ENCODE measurements at places on chromosomes 12 and 14. TPM values are rescaled to one million over a fixed set of nuclear protein-coding genes. Genes with fewer than 3 reads are reported as not detected.

DNA sequence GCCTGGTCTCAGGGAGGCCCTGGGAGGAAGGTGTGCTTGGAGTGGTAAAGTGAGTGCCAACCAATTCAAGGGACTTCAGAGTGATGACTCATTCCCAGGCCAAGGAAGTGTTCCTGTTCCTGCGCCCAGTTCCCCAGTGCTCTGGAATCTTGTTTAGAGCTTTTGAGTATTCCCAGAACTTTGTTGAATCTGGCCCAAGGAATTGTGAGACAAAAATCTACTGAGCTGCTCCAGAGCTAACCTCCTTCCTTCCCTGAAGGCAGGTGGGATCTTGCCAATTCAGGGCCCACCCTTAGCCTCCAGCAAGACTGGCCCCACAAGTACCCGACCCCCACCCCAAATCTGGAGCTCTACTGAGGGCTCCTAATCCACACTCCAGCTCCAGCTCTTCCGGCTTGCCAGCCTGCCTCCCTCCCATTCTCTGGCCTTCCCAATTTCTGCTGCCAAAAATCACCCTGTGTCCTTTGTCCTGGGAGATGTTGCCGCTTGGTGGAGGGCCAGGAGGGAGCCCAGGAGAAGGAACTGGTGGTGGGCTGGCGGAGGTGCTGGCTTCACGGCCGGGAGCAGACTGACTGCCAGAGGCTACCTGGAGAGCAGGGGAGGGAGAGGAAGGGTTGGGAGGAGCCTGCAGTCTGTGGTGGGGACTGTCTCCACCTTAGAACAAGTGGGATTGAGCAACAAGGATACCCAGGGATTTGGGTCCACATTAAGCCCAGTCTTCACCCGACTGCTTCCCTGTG lies 2.0 kb upstream of the ATN1 start:
- peaks cover 10% of the 10 kb centered on the region for H3K4me1 ChIP-seq
- no peak overlapping the region for H3K4me3 ChIP-seq
- H3K27ac ChIP-seq: no peak overlapping the region
- H3K36me3 ChIP-seq: peaks cover 13% of the 10 kb centered on the region
- H3K27me3 ChIP-seq: no peaks in the 10 kb centered on the region

Gene WBP11
- 80.6 TPM for total RNA-seq

DNA sequence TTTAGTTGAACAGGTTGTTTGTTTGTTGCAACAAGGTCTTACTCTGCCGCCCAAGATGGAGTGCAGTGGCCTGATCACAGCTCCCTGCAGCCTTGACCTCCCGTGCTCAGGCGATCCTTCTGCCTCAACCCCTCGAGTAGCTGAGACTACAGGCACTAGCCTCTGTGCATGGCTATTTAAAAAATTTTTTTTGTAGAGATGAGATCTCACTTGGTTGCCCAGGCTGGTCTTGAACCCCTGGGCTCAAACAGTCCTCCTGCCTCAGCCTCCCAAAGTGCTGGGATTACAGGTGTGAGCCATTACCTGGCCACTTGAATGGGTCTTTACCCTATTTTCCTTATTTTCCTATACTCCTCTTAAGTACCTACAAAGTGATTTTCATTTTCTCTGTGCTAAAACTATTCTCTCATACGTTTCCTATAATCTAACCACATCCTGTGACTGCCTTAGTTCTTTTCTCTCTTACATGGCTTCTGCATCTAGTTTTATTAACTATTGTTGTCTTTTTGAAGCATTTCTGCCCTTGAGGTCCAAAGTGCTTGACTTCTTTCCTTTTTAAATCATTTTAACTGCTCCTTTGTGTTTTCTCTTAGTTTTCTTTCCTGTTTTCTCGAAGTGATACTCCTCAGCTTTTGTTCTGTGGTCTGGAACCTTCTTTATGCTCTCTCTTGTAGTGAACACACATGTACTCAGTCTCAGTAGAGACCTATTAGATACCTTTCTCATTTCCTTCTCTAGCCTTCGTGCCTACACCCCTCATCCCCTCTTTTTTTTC lies 14.1 kb downstream of the GPX2 start:
- peaks cover 71% of the 10 kb centered on the region for H3K36me3 ChIP-seq
- peaks cover 38% of the 10 kb centered on the region for H3K4me1 ChIP-seq

- H3K36me3 ChIP-seq: no peaks in the 10 kb centered on the region
- no peak overlapping the region for H3K27ac ChIP-seq
- DNase-seq: no peak
- H3K4me1 ChIP-seq: peaks cover 14% of the 10 kb centered on the region
Observed at GRCh38 chr12:49779581-49779980, 38.2 kb downstream of the TMBIM6 start.

DNA sequence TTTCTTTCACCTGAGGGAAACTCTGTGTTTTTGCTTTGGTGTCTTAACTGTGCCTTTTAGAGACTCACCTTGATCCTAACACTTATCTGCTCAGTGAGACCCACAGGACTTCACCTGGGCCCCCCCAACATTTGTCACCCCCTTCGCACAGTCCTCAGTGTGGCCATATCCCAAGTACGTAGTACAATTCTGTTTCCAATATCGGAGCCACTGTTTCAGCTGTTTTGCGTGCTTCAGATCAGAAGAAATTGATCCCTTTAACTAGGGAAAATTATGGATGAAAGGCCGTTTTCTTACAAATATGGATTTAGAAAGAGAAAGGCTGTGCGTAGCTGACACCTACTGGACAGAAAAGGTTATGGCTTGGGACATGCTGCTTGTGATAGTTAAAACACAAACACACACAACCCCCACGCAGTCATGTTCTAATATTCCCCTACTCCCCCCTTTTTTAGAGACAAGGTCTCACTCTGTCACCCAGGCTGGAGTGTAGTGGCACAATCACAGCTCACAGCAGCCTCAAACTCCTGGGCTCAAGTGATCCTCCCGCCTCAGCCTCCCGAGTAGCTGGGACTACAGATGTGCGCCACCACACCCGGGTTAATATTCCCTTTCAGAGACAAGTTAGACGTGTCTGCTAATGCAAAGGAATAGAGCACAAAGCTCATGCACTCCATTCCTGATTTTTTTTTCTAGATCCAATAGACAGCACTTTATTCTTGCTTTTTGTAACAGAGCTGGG lies 3.6 kb upstream of the SLC7A8 start:
- no peaks in the 10 kb centered on the region for H3K36me3 ChIP-seq
- DNase-seq: peak; percentile 12
- H3K27me3 ChIP-seq: peaks cover 8% of the 10 kb centered on the region

DNA sequence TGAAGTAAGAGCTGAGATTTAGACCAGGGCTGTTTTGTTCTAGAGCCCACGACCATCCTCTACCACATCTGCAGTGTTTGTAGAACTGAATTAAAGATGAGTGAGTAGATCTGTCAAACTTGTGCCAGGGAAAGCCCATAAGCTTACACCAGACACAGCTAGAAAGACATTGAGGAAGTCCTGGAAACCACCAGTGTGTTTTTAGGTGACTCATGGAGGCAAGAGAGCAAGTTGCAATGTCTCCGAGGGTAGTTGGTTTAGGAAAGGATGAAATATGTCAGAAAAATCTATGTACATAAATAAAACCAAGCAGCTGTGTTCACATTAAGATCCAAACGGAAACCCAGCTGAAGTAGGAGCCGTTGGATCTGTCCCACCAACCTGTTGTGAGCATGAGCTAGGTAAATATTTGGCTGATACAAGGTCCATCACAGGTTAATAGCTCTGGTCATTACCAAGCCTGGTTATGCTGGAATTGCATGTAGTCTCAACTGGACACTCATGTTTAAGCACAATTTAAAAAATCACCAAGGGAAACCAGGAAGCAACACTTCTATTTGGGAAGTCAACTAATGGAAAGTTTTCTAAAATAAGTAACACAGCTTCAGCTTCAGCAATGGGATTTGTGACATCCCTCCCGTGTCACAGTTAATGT lies 49.9 kb upstream of the PLEKHG3 start:
- H3K36me3 ChIP-seq: no peaks in the 10 kb centered on the region
- no peaks in the 10 kb centered on the region for H3K27me3 ChIP-seq
- DNase-seq: no peak
- H3K27ac ChIP-seq: no peak overlapping the region
- H3K4me3 ChIP-seq: no peak overlapping the region

All from T-cell (primary cell).